ENCODE measurements at places on chromosomes 3 and 15.

DNA sequence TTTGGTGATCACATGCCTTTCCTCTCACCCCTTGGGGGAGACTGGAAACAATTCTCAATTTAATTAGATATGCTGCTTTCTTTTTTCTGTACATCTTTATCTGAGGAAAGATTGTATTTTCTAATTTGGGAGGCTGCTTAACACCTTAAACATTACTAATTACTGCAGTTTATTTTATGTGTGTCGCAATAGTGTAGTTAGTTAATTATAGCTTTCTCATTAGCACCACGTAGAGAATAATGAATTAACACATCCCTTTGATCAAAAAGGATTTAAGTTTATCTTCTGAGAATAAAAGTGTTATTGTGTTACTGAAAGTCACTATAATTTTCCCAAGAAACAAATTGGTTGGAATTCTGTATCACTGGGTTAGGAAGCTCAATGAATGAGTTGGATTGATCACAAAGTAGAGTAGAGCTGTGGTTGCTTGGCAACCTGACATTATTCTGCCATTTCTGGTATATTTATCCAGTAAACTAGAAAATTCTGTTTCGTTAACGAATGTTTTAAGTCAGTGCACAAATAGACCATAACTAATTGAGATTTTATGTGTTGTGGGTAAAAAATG lies 4.3 kb downstream of the CHL1 start:
- no peak for DNase-seq

GRCh38 chr15:88992216-88992615 lies 79.0 kb upstream of the MFGE8 start:
- no peak for DNase-seq

DNA sequence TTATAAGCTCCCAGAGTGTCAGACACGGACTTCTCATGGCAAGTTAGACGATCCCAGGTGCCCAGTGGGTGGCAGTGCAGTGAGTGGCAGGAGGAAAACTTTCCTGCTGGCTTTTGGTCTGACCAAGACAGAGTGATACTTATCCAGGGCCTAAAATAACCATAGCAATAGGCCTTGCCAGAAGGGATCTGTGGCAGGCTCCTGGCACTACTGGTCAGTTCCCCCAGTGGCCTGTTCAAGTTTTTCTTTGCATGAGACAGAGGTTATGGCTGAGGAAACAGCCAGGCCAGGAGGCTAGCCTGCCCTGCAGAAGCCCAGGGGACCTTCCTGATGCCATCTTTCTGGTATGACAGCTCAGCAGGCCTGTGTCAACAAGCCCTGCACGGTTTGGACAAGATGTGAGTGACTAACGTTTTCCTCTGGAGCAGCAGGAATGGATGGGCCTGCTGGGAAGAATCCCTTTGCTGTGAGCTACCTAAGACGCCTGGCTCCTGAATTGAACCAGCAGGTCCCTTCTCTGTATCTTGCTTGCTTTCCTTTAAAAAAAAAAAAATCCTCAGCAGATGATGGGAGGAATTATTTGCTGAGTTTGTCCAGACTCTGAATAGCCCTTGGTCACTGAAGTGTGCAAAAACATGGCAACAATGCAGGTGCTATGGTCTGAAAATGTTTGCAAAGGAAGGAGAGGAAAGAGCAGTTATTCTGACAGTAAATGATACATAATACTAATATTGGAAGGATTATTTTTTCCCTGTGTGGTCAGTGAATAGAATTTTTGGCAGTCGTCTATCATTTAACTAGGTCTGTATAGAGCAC lies 18.0 kb downstream of the SCG5 start:
- no peak for DNase-seq

DNA sequence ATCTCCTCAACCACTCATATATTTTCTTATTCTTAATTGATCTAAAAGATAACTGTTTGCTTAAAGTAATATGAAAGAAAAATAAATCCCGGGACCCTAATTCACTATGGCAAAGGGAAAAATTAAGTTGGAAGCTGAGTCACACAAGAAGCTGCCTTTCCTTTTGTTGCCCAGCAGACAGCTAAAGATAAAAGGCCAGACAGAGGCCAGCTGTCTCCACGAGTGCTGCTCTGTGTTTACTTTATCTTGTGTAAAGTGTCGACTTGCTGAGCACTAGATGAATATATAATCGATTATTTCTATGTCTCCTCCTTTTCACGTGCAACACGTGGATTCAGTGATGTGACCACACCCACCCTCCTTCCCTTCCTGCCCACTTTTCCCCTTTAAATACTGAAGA lies 52.8 kb upstream of the NSMCE3 start:
- DNase-seq = no peak

- DNase-seq = no peak
Measured at GRCh38 chr3:79314544-79314943, 453.3 kb downstream of the ROBO1 start.

DNA sequence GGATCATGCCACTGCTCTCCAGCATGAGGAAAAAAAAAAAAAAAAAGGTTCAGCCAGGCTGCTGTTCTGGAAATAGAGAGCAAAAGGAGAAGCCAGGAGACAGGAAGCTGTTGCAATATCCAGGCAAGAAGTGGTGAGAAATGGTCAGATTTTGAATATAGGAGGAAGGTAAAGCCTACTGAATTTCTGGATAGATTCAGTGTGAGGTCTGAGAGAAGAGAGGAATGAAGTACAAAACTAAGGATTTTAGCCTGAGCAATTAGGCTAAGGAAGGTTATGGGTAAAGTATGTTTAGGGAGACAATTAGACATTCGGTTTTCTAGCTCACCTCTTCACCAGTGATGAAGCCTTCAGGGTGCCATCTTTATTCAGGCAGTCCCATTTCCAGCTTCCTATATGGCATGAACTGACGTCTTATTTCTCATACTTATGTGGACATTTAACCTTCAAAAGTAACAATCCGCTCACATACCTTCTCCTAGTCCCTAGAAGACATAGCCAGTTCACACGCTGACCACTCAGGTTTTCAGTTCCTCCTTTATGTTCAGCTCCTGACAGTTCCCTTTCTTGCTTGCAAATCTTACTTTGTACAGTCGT lies 57.2 kb downstream of the KIF9 start:
- no peak for DNase-seq

DNA sequence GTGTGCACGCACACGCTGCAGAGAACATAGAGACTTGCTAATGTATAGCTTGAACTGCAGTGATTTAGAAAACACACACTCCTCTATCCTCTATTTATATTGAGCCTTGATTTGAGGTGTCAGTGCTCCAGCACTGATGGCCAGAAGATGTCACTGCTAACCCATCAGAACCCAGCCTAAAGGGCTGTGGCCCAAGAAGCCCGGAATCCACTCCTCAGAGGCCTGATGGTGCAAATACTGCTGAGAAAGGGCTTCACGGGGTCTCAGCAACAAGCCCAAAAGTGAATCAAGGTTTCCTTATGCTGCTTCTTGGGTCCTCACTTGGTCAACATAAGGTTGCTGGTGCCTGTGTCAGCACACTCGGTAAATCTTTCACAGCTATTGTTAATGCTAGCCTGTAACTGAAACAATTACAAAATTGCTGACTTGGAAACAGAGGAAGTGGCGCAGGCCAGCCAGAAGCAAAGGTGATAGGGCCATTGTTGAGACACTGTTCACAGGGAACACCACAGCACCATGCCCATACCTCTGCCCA lies 60.3 kb downstream of the HEG1 start:
- DNase-seq = no peak

DNA sequence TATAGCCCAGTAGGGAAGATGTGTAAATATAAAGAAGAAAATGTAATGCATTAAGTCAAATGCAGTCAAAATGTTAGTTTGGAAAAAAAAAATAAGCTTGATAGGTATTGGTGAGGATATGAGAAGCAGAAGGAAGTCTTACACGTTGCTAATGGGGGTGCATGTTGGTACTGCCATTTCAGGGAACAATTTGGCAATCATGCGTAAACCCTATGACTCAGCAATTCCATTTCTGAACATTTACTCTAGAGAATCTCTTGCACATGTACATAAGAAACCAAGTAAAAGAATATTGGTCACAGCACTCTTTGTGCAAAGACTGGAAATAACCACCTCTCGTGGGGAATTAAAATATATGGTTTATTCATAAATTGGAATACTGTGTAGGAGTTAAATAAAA lies 35.5 kb upstream of the TIMP4 start:
- no peak for DNase-seq

- no peak for DNase-seq
Measured at GRCh38 chr3:18434711-18435110, 9.6 kb upstream of the SATB1 start.

- no peak for DNase-seq
Measured at GRCh38 chr3:45692866-45693265, 3.7 kb downstream of the SACM1L start.

DNA sequence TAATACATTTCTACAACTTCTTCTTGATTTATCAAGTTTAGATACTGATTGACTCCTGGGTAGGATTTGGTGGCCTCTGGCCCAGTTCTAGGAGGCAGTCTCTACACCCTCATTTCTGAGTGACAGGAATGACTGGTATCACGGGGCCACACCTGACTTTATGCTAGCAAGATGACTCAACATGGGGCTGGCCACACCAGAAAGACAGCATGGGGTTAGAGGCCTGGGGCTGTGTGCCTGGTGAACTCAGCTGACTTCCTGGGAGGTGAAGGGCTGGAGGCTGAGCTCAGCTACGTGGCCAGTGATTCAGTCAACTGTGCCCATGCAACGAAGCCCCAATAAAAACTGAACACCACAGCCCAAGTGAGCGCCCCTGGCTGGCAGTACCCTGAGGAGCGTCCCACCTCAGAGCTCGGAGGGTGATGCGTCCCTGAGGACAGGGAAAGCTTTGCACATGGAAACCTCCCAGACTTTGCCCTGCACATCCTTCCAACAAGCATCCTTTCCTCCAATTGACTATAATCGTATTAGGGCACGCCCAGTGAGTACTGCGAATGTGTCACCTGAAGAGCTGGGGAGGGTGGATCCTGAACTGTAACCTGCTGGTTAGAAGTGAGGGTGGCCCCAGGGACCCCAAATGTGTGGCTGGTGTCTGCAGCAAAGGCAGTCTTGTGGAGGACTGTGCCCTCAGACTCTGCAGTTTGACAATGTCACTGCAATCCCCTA lies 57.2 kb downstream of the NIPA2 start:
- DNase-seq = no peak

GRCh38 chr3:3074551-3075257 lies 35.5 kb downstream of the IL5RA start:
- DNase-seq = no peak

GRCh38 chr3:39879581-39879980 lies 70.2 kb downstream of the MYRIP start:
- DNase-seq = no peak

DNA sequence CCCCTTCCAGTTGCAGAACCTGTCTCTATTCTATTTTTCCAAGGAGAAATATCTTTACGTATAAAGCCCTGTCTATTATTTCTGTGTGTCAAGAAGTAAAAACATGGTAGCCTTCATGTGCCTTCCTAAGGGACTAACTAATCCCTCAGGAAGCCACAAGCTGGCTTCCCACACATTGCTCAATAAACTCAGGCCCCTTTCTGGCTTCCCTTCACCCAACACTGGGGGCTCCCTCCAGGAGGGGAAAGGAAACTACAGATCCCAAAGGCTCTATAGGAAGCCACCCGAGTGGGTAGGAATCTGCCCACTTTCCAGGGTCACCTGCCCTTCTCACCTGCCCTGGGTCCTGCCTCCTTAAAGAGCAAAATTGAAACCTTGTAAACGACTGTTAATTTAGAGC lies 4.6 kb downstream of the TLE3 start:
- no peak for DNase-seq

- no peak for DNase-seq
Measured at GRCh38 chr3:33105341-33105948, 8.4 kb upstream of the CRTAP start.

DNA sequence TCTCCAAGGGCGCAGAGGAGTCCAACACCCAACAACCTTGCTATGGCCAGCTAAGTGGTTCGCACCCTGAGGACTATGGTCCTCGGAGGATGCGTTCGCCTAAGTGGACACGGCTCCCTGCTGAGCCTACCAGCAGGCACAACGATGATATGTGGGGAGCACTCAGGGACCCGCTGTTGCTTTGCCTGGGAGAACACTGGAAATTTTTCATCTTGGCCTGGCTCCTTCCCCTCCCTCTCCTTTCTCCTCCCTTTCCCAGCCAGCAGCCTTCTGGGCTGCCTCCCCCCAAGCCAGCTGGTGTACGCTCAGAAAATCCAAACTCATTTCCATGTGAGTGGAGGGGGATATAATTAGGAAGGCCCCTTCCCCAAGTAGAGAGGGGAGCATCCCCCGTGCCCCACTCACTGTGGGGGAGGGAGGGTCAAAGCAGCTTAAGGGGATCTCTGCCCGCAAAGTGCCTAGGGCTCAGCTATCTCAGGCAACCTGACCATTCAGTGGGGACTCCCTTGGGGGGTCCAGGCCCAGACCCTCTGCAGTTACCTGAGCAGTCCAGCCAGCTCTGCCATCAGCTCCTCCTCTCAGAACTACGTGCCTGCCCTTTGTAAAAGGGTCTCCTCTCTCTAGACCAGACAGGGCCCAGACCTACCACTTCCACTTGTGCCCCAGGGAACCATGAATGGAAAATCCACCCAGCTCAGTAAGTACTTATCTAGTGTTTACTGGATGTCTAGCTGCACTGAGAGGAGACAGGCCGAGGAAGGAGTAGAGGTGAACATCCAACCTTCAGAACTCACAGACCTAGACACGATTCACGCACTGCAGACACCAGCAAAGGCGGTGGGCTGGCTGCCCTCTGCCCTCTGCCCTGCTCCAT lies 742 bp upstream of the SEMA7A start:
- DNase-seq = no peak

GRCh38 chr3:38015485-38015884 lies 14.0 kb downstream of the PLCD1 start:
- no peak for DNase-seq

DNA sequence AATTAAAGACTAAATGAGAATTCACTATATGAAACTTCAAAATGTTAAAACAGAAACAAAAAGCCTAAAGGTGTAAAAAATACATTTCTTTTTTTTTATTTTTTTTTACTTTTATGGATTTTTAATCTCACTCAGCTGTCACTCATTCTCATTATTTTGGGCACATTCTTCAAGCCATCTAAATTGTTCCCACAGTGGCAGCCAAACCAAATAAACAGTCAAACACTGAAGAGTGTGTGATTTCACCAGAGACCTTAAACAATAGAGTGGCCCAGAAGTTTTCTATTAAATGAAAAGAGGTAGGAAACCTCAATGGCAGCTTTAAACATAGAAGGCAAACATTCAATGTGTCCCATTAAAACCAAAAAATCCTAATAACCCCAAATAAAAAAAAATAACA lies 616.1 kb downstream of the OTOL1 start:
- no peak for DNase-seq

DNA sequence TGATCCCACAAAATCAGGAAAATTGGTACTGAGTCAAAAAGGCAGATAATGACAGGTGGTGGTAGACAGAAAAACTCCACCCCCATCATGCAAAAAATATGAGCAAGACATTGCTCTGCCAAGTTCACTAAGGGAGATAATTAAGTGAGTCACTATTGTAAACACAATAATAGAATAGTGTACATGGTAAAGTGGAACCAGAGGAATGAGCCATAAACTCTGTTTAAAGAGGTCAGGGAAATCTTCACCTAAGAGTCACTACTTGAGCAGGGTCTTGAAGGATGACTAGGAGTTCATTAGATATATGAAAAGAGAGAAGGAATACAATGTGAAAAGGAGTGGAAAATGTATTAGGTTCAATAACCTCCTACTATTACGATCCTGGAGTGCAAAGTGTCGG lies 213.4 kb upstream of the PEX5L start:
- DNase-seq = no peak

- DNase-seq = no peak
Measured at GRCh38 chr3:38690185-38690584, 40.7 kb upstream of the SCN5A start.

Data from type B pancreatic cell (in vitro differentiated cells).